ENCODE measurements at places on chromosomes 5 and 9.
A peak's percentile ranks its signal among the peaks of the same experiment; 100 is the strongest.

DNA sequence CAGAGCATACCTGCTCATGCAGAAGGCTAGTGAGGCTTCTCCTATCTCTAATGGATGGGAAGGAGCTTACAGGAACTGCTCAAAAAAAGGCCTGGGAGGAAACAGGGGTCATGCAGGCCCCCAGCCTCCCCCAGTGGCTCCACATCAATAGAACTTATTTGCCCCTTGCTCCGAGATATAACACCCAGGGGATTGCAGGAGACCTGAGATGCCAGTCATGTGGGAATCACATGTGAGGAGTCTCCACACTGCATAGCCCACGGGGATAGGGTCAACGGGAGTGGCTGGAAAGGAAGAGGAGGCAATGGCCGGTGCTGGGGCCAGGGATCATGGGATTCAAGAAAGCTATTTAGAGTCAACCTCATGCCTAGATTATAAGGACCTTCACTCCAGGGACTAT is 76.2 kb downstream of the NRG2 start:
- DNase-seq, result no peak

- DNase-seq, result peak; percentile 83
Measured at GRCh38 chr9:127783111-127784008, 2.5 kb upstream of the CDK9 start.

DNA sequence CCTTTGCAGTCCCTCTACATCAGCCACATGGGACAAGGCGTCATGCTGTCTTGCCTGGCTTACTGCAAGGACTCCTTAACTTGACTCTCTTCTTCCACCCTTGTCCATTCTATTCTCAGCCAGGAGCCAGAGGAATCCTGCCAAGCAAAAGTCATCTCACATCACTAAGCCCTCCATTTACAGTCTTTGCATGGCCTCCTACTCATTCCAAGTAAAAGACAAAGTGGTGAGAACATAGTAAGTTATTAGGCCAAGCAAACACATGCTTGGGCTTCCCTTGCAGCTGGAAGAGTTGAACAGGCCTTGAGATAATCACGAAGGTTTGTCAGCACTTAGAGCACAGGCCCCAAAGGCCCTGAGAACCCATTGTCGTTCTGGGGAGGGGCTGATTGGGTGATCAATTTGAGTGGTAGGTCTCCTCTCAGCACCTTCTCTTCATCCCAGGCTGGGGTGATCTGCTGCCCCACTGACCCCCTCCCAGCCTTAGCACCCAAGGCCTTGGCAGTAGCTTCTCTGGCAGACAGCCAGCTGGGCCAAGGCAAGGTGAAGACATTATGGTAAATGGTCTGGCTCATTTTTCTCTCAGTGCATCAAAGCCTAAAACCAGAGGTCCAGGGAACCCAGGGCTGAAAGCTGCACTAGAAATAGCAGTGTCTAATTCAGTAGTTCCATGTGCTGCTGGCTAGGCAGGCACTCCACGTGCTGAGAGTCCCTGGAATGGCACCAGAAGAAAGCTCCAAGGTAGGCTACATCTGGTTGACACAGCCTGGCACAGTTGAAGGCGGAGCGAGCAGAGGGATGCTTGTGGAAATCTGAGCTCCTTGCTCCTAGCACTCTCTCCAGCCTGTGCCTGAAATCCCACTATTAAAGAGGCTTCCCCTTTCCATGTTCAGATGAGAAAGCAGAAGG is 121.4 kb downstream of the ASTN2 start:
- no peak for DNase-seq

- no peak for DNase-seq
Measured at GRCh38 chr5:37717613-37718431, 122.0 kb downstream of the GDNF start.

- no peak for DNase-seq
Measured at GRCh38 chr5:119368238-119368630, 12.4 kb downstream of the TNFAIP8 start.

DNA sequence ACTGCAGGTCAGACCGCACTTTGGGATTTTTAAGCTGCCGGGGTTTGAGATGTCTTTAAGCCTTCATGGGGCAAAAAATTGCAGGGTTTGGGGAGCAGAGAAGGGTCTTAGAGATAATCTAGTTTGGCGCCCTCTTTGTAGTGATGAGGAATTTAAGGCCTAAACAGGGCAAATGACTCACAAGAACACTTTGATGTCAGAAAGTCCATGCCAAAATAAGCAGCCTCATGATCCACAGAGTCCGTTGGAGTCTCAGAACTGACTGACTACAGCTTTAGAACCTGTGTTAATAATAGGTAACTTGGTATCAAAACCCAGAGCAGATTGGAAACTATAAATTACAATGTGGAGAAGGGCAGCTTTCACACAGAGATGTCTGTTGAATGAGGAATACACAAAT is 35.9 kb upstream of the PTGS1 start:
- no peak for DNase-seq

- no peak for DNase-seq
Measured at GRCh38 chr9:15529566-15530324, 19.0 kb upstream of the PSIP1 start.

DNA sequence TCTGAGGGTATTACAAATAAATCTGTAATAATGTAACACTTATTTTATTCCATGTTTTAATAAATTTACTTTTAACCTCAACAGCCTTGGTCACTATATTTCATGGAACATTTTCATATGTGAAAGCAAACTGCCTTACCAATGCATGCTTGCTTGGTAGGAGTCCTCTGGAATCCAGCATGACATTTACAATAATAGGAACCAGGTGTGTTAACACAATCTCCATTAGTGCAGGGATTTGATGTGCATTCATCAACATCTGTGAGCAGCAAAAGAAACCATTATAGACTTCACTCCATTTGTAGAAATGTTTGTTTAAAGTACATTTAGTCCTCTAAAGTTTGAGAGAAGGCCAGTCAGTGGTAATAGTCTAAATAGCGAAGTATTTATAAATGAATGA is 159.4 kb downstream of the FBN2 start:
- no peak for DNase-seq

- DNase-seq, result no peak
Measured at GRCh38 chr5:60147791-60148190, 254.3 kb upstream of the PDE4D start.

DNA sequence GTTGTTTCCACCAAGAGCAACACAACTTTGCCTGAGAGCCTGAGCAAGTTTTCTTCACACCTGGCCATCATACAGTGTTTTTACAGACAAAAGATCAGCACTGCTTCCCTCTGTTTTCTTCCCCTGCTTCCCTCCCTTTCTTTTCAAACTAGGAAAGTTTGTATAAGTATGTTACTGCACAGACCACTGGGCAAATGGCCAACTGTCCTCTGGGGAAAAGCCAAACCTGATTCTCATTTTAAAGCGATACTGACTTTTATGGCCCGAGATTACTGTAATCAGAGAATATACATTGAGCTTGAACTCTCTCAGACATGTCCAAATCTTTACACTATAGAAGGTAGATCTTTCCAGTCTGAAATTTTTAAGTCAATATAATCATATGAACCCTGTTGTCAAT is 415.0 kb downstream of the NFIB start:
- DNase-seq, result no peak

DNA sequence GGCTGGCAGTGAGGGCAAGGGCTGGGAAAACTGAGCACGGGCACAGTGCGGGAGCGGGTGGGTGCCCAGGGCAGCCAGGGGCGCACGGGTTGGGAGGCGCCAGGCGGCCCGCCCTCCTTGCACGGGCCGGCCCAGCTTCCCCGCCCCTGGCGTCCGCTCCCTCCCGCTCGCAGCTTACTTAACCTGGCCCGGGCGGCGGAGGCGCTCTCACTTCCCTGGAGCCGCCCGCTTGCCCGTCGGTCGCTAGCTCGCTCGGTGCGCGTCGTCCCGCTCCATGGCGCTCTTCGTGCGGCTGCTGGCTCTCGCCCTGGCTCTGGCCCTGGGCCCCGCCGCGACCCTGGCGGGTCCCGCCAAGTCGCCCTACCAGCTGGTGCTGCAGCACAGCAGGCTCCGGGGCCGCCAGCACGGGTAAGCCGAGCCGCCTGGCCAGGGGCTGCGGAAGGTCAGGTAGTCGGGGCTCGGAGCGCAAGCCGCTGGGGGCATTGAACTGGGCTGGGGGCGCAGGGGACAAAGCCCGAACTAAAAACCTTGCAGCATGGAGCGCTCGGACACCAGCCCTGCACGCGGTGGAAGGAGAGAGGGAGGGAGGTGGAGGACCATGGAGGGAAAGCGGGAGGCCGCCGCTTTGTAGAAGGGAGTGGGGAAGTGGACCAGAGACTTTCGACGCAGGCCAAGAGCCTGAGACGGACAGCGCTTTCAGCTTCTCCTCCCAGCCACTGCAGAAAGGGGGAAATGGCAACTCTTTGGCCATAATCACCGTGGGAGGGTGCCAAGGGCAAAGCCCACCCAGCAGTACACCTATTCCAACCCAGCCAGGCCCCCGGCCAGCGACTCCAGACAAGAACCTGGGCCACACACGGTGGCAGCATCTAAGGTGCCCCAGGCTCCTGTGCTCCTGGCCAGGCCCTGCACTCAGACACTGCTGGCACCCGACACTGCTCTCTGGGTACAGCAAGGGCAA is at the start of gene TGFBI:
Gene TGFBI, plus strand, starts transcription at position 207 of the 961 bp plus-strand sequence. Its CDS starts 68 bp downstream, at position 275.
- peak; percentile 39 for DNase-seq

Data from activated naive CD8-positive, alpha-beta T cell treated with anti-CD3 and anti-CD28 coated beads, Interleukin-2, amount 10 ng/mL, durations not matched to agents 7 days and 5 days (primary cell).